ENCODE measurements at places on chromosomes 16 and 17.
A peak's percentile ranks its signal among the peaks of the same experiment; 100 is the strongest.

DNA sequence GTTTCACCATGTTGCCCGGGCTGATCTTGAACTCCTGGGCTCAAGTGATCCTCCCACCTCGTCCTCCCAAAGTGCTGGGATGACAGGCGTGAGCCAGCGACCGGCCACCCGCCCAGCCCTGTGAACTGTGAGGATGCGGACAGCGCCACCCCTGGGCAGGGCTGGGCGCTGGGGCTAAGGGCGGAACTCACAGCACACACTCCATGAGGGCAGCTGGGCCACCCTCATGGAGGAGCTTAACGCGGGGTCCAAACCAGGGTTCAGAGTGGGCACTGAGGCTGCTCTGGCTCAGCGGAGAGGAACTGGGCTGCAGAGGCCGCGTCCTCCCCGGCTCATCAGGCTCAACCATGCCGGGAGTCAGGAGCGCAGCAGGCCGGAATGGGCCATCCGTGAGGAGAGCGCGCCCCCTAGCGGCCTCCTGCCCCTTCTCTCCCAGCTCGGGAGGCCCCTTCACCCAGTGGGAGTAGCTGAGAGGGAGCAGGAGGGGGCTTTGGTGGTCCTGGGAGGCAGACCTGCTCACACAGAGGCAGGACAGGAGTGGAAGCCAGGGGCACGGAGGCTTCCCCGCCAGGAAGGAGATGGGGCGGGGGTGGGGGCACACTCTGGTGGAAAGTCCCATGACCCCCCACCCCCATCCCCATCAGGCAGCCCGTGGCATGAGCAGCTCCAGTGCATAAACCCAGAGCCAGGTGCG, 13.8 kb downstream of the CORO7 start:
- DNase-seq, result peak; percentile 63

DNA sequence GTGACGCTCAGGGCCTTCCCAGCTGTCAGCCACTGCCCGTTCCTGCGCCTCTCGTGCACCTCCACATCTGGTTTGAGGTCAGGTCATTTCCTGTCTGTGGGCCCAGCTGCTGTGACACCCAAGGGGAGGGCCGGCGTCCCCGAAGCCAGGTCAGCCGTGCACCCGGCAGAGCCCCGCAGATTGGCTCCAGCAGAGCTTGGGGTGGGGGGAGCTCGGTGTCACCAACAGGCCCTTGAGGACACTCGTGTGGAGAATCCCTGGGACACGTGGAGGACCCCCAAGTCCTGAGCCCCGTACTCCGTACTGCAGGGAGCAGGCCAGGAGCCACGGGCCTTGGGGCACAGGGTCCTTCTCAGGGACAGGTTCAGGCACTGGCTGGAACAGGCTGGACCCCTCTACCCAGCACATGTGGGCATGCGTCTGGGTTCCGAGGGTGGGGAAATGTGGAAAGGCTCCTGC, 4.8 kb downstream of the SPATA2L start:
- no peak for DNase-seq

- DNase-seq, result no peak
Observed at GRCh38 chr16:68310437-68310773, 341 bp downstream of the SLC7A6OS start.

DNA sequence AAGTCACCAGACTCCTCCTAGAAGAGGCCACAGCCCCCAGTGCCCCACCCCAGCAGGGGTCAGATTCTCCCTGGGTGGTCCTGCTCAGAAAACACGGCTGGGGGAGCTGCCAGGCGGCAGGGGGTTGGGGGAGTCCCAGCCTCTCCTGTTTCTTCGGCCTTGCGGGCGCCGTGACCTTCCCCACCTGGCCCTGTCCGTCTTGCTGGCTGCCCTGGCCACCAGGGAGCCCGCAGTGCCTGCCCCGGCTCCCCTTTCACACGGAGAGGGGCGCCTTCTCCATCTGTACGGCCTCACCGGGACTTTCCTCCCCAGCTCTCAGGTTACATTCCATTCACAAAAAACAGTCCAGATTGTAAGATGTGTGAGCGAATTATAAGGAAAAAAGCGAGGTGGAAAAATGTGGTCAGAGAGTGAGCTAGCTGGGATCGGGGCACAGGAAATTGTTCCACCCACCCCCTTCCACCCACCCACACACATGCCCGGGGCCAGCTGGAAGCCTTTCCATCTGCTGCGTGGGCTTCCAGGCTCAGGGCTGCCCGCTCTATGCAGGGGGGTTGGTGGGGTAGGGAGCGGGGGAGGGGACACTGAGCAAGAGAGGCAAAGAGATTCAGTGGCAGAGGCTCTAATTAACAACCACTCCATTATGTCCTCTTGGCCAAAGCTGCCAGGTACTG, 14.6 kb upstream of the CIBAR2 start:
- DNase-seq, result peak; percentile 48

GRCh38 chr17:43353393-43353792, 45.4 kb upstream of the ARL4D start:
- DNase-seq, result no peak

GRCh38 chr16:78995441-78995840, 605.1 kb downstream of the MAF start:
- DNase-seq, result no peak

DNA sequence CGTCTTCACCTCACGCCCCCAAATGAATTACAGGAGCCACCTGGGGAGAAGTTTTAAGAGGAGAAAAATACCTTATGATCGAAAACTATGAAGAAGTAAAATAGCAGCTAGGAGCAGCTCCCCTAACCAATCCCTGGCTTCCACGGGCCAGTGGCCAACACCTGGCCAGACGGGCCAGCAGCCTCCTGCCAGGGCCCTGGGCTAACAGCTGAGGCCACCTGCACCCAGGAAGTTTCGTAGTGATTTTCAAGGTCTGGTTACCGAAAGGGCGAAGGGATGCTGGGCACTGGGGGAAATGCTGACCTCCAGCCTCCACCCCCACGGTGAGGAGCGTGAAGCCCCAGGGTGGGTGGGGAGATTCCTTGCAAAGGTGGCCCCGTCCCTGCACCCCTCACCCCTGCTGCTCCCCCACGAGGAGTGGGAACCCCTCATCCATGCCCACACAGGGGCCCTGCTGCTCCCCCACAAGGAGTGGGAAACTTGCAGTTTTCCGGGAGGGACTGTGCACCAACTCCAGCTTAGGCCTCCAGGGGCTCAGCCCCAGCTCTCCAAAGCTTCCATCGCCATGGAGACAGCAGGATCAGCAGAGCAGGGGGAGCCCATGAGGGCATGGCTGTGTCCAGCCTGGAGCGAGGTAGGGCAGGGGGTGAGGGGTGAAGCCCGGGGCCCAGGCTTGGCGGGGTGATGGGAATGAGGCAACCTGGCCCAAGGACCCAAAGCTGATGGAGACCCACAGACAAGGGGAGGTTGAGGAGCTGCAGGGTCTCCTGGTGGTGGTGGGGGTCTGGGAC, 31.9 kb upstream of the ACSF3 start:
- DNase-seq, result no peak

- DNase-seq, result peak; percentile 47
Observed at GRCh38 chr17:77451245-77451893, 310.6 kb downstream of the SEC14L1 start.

GRCh38 chr16:78390508-78391324, 291.3 kb downstream of the WWOX start:
- DNase-seq, result no peak

GRCh38 chr17:77455891-77456260, 315.1 kb downstream of the SEC14L1 start:
- no peak for DNase-seq

DNA sequence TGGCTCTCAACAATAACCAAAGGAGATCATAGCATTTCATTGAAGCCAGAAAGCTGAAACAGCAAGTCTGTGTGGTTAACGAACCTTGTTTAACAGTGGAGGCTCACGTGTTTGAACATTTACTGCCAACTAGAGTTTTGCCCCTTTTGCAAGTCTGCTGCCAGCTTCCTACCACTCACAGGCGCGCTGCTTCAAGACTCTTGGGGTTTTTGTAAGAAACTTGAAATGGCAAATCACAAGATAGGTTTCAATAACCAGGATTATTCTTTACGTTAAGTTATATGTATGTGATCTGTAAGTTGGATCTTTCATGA, 1.2 kb downstream of the SNTB2 start:
- DNase-seq, result no peak

DNA sequence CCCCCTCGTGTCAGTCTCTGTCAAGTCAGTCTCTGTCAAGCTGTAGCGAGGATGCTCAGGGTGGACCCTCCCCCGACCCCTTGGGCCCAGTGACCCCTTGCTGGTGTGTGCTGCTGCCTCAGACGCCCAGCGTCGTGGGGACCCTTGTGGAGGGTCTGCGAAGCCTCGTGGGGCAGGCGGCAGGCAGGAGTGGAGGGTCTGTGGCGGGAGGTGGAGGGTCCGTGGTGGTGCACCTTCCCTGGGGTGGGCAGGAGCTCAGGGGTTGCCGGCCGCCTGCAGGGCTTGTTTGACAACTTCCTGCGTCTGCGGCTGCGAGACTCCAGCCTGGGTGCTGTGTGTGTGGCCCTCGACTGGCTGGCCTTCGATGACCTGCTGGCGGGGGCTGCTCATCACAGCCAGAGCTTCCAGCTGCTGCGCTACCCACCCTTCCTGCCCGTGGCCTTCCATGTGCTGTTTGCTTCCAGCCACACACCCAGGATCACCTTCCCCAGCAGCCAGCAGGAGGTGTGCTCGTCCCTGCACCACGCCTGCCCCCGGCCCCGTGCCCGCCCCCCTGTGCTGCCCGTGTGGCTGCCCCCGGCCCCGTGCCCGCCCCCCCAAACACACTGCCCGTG, 5.6 kb downstream of the GNG13 start:
- no peak for DNase-seq

GRCh38 chr16:1193143-1193824, 31.8 kb downstream of the TPSG1 start:
- DNase-seq, result peak; percentile 85

DNA sequence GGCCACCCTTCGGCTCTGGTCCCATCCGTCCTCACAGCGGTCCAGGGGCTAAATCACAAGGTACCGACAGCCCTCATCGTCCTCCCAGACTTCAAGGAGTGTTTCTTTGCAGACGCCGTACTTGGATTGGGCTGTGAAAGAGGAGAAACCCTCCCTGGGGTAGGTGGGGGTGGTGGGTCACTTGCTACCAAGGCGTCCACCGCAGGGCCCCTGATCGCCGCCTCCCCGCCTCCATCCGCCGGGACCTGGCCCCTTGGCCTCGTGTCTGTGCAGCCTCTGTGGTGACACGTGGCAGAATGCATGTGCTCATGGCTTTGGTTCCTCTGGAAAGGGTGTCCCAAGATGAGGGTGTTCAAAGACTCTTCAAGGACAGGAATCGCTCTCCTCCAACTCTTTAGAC, 151.4 kb downstream of the BANP start:
- no peak for DNase-seq

DNA sequence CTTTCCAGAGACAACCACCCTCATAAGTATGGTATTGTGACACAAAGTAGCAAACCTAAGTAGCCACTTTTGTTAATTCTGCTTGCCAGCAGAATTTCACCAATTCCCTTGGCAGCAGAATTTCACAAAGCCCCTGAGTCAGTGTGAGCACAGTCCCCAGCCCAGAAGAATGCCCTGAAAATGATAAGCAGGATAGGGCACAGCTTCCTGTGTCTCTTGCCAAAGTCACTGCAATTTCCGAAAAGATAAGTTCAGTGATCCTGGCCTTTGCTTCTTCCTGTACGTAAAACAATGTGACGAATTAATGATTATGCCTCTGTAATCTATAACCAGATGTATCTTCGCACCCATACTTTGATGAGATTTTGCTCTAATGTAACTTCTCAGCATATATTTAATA, 16.0 kb upstream of the WIPF2 start:
- no peak for DNase-seq

DNA sequence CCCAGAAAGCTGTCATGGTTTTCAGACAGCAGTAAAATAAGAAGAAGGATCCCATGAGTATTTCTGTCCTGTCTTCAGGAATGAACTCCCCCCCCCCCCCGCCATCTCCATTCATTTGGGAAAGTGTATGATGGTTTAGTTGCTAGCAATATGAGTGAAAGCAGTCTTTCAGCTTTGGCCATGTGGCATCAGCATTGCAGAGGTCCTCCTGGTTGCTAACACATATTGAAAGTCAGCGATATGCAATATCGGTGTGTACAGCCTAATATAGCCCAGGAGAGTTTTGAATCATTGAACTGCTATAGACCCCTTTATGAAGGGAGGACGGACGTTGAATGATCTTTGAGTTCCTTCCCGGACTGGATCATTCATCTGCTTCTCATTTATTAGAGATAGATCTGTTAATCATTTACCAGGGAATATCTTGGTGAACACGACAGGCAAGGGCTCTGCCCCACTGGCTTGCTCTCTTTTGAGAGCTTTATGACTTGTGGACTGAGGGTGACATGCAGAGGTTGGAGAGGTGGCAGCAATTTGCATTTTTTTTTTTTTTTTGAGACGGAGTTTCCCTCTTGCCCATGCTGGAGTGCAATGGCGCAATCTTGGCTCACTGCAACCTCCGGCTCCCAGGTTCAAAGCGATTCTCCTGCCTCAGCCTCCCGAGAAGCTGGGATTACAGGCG, 25.2 kb downstream of the DEF8 start:
- DNase-seq, result no peak

DNA sequence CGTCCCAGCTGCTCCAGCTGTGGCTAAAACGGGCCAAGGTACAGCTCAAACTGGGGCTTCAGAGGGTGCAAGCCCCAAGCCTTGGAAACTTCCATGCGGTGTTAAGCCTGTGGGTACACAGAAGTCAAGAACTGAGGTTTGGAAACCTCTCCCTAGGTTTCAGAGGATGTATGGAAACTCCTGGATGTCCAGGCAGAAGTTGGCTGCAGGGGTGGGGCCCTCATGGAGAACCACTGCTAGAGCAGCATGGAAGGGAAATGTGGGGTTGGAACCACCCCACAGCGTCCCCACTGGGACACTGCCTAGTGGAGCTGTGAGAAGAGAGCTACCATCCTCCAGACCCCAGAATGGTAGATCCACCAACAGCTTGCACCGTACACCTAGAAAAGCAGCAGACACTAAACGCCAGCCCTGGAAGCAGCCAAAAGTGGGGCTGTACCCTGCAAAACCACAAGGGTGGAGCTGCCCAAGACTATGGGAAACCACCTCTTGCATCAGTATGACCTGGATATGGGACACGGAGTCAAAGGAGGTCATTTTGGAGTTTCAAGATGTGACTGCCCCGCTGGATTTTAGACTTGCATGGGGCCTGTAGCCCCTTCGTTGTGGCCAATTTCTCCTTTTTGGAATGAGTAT, 2.2 kb downstream of the SDR42E1 start:
- DNase-seq, result no peak

GRCh38 chr17:62064029-62064790, 868 bp downstream of the MED13 start:
- no peak for DNase-seq

- DNase-seq, result no peak
Observed at GRCh38 chr17:81578038-81578441, 25.9 kb upstream of the FAAP100 start.

- DNase-seq, result no peak
Observed at GRCh38 chr16:70410734-70411133, 28.2 kb downstream of the ST3GAL2 start.

All from SHP77 (cell line).